ENCODE measurements at places on chromosomes 7 and 10. TPM values are rescaled to one million over a fixed set of nuclear protein-coding genes. Genes with fewer than 3 reads are reported as not detected.

Gene PTPN20
- total RNA-seq, result 0.35 TPM

Gene NRAP
- total RNA-seq, result not detected

Gene AMPH
- total RNA-seq, result under 0.01 TPM

Gene AKR1C3
- 7.4 TPM for total RNA-seq

Gene ST8SIA6
- under 0.01 TPM for total RNA-seq

Gene CLCN1
- not detected for total RNA-seq

Gene ELMO1
- total RNA-seq, result not detected

Gene DYNC1I1
- total RNA-seq, result 0.71 TPM

Gene RBM20
- under 0.01 TPM for total RNA-seq

Gene HSPA12A
- total RNA-seq, result 12.4 TPM

Gene AFAP1L2
- 2.3 TPM for total RNA-seq

Gene C10orf71
- total RNA-seq, result not detected

Gene VAX1
- total RNA-seq, result not detected

Gene GNGT1
- not detected for total RNA-seq

Gene VSTM2A
- total RNA-seq, result not detected

Gene ABCB4
- total RNA-seq, result 0.29 TPM

All from myometrial cell (primary cell).